Activated naive CD8-positive, alpha-beta T cell treated with anti-CD3 and anti-CD28 coated beads for 36 hours (primary cell): ENCODE measurements at places on chromosomes 2 and 18. TPM values are rescaled to one million over a fixed set of nuclear protein-coding genes. Genes with fewer than 3 reads are reported as not detected.
A peak's percentile ranks its signal among the peaks of the same experiment; 100 is the strongest.

- H3K27ac ChIP-seq: no peak overlapping the region
- no peak for DNase-seq
- H3K4me1 ChIP-seq: no peaks in the 10 kb centered on the region
- no peak overlapping the region for H3K4me3 ChIP-seq
Measured at GRCh38 chr18:80022613-80023012, 11.6 kb upstream of the RBFA start.

DNA sequence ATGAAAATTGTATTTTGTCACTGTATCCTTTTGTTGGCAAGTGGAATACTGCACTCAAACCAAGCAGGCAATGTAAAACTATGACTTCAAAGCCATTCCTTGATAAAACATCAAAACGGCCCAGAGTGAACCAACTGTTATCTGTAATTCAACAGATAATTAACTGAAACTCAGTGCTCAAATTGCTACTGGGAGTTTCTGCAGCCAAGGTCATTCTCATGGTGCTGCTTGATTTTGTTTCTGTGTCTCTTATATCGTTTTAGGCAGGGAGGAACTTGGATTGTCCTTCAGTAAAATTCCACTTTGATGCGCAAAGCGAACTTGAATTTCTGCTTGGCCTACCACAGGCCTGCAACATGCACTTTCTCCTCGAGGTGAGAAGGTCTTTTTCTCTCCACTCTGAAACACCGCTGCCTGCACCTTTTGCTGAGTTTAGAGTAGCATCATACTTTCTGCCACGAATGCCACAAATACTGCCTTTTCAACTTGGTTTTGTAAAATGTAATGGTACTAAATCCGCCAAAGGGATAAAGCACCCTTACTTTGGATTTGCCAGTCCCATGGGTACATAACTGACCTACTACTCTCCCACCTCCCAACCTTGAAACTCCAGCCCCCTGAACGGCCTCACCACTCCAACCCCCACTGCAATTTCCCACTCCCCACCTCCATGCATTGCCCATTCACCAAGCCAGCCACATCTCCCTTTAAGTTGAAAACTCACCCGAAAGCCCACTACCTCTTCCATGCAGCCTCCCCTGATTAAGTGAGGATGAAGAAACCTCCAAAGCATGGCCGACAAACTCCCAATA, 204.7 kb downstream of the TGIF1 start:
- peak overlapping the region; percentile 28 for H3K27ac ChIP-seq
- no peak for DNase-seq
- peaks cover 23% of the 10 kb centered on the region for H3K4me1 ChIP-seq
- no peaks in the 10 kb centered on the region for H3K36me3 ChIP-seq

DNA sequence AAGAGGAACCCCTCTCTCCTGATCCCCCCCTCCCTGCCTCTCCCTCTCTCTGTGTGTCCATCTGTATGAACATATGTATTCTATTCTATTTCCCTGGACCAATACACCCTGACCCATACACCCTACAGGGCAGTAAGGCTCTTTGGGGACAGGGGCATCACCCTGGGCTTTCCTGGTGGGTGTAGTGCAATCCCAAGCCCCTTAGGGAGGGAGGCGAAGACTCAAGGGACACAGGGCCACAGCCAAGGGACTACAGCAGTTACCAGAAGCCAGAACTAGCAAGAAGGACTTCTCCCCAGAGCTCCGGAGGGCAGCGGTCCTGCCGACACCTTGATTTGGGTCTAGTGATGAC, 214.2 kb upstream of the RAB6C start:
- H3K36me3 ChIP-seq: no peaks in the 10 kb centered on the region
- H3K4me3 ChIP-seq: no peak overlapping the region
- H3K27me3 ChIP-seq: no peaks in the 10 kb centered on the region
- H3K27ac ChIP-seq: no peak overlapping the region
- no peak for DNase-seq
- no peaks in the 10 kb centered on the region for H3K4me1 ChIP-seq

GRCh38 chr2:25483607-25484266, 142.0 kb upstream of the DNMT3A start:
- no peaks in the 10 kb centered on the region for H3K36me3 ChIP-seq
- no peak for DNase-seq
- no peaks in the 10 kb centered on the region for H3K27me3 ChIP-seq
- H3K4me3 ChIP-seq: no peak overlapping the region

- no peak for DNase-seq
Measured at GRCh38 chr2:76478266-76479035, 767.7 kb upstream of the GCFC2 start.

DNA sequence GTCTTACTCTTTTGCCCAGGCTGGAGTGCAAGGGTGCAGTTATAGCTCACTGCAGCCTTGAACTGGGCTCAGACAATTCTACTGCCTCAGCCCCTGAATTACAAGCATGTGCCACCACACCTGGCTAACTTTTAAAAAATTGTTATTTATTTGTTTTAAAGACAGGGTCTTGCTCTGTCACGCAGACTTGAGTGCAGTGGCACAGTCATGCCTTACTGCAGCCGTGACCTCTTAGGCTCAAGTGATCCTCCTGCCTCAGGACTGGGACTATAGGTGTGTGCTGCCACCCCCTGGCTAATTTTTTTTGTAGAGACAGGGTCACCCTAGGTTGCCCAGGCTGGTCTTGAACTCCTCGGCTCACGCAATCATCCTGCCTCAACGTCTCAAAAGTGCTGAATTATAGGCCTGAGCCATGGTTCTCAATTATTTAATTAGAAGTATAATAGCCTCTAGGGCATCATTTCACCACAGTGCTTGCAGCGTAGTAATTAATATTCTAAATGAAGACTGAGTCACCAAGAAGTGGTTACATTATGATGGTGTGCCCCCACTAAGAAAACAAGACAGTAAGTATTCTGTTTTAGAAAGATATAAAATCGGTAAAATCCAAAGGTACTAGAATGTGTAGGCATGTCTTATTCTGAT, 69.6 kb downstream of the EML4 start:
- DNase-seq: peak; percentile 16
- peaks cover 62% of the 10 kb centered on the region for H3K4me1 ChIP-seq
- peaks cover 1% of the 10 kb centered on the region for H3K36me3 ChIP-seq
- no peak overlapping the region for H3K27ac ChIP-seq
- H3K4me3 ChIP-seq: no peak overlapping the region
- H3K27me3 ChIP-seq: no peaks in the 10 kb centered on the region

DNA sequence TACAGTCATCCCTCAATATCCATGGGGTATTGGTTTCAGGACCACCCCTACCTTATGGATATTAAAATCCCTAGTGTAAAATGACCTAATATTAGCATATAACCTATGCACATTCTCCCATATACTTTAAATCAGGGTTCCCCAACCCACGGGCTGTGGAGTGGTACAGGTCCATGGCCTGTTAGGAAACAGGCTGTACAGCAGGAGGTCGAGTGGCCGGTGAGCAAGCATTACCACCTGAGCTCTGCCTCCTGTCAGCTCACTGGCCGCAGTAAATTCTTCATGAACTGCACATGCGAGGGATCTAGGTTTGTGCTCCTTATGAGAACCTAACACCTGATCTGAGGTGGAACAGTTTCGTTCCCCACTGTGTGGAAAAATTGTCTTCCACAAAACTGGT, 73.8 kb downstream of the RIF1 start:
- H3K4me3 ChIP-seq: no peak overlapping the region
- peaks cover 32% of the 10 kb centered on the region for H3K4me1 ChIP-seq
- H3K36me3 ChIP-seq: peaks cover 74% of the 10 kb centered on the region
- no peaks in the 10 kb centered on the region for H3K27me3 ChIP-seq

GRCh38 chr2:109494351-109494750, 119.4 kb downstream of the SEPTIN10 start:
- H3K36me3 ChIP-seq: peaks cover 3% of the 10 kb centered on the region
- H3K27ac ChIP-seq: no peak overlapping the region
- H3K4me1 ChIP-seq: no peaks in the 10 kb centered on the region
- DNase-seq: no peak
- H3K27me3 ChIP-seq: no peaks in the 10 kb centered on the region
- no peak overlapping the region for H3K4me3 ChIP-seq

GALNT5 gene
- not detected for total RNA-seq

OTOS gene
- total RNA-seq: not detected

NGEF gene
- not detected for total RNA-seq

ZSWIM2 gene
- not detected for total RNA-seq

RBFA gene
- total RNA-seq: 53.0 TPM
